Right renal pelvis (tissue), 4 donors: ENCODE measurements at places on chromosomes 13 and 19. TPM values are rescaled to one million over a fixed set of nuclear protein-coding genes. Genes with fewer than 3 reads are reported as not detected.

Gene AZU1
- 0.77 TPM for polyA plus RNA-seq

Gene ALG5
- 60.9 TPM for polyA plus RNA-seq

Gene SEMA6B
- polyA plus RNA-seq: 2.3 TPM

Gene ZNF792
- 5.2 TPM for polyA plus RNA-seq

Gene PGLYRP1
- polyA plus RNA-seq: 0.76 TPM

Gene SLC8A2
- polyA plus RNA-seq: 0.06 TPM

- DNase-seq: no peak
Observed at GRCh38 chr13:75295201-75295600, 186.8 kb downstream of the TBC1D4 start.

DNA sequence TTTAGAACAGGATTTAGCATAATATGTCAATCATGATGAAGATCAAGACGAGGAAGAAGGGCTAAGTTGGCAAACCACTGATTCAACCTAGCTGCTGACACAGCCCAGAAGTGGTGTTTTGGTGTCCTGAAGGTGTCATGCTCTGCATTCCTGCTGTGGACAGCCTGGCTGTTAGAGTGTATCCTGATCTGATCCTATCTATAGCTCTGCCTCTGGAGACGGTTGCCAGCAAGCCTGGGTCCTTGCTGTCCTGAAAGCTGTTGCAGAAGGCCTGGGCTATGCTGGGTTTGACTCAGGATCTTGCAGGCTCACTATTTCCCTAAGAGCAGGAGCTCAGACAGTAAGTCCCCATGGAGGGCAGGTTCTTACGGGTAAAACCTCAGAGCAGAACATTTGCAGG lies 416.4 kb downstream of the TSHZ3 start:
- no peak for DNase-seq

DNA sequence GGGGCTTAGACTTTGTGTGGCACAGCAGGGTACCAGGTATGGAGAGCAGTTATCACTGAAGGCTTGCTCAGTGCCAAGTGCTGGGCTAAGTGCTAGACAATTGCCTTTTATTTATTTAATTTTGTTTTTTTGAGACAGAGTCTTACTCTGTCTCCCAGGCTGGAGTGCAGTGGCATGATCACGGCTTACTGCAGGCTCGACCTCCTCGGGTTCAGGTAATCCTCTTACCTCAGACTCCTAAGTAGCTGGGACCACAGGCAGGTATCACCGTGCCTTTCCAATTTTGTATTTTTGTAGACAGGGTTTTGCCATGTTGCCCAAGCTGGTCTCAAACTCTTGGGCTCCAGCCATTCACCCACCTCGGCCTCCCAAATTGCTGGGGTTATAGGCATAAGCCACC lies 256.9 kb downstream of the ZNF536 start:
- no peak for DNase-seq

- no peak for DNase-seq
Observed at GRCh38 chr19:54600212-54600611, 6.8 kb downstream of the LILRA1 start.

- no peak for DNase-seq
Observed at GRCh38 chr13:76387566-76387965, 498.6 kb downstream of the KCTD12 start.

DNA sequence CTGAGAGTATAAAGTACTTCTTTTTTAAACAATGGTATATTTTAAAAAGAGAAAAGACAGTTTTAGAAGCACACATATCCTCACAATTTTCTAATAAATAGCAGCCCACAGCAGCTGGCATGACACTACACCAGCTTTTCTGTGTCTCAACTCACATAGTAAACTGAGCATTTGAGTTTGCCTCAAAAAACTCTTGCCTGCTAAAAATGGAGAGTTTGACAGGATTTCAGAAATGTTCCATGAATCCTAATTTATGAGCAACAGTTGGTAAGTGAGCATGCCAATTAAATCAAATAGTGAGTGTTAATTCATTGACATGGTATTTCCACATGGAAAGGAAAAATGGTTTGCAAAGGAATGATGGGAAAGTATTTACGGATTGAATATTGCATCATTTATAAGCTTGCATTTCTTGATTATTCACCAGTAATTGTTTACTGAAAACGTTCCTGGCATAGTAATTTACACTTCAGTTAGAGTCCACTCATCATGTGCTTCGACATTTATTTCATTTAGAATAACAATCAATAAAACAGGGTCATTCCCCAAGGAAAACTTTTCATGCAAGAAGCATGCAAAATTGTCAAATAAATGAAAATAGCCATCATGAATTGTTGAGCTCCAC lies 323.0 kb downstream of the EFNB2 start:
- DNase-seq: no peak

GRCh38 chr13:27000686-27001085 lies 170.9 kb downstream of the USP12 start:
- DNase-seq: no peak

GRCh38 chr19:50983625-50984292 lies at the start of gene KLK7:
KLK7 (minus strand) TSS chr19:50983917; CDS start chr19:50982399, 1,518 bp downstream.
- no peak for DNase-seq

DNA sequence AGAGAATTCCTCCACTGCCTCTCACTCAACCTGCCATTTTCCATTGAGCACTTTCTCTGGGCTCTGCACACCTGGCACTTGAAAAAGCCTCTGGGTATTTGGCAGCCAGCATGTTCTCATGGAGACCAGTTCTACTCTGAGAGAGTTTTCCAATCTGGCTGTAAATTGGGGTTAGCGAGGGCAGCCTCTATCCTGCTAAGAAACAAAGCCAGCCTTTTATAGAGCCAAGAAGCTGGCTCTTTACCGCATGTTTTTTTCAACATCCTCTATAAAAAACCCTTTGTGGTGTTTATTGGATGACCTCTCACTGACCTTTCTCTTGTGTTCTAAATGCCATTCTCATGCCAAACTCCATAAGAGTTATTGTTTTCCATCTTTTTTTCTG lies 52.6 kb upstream of the RCBTB2 start:
- DNase-seq: no peak

DNA sequence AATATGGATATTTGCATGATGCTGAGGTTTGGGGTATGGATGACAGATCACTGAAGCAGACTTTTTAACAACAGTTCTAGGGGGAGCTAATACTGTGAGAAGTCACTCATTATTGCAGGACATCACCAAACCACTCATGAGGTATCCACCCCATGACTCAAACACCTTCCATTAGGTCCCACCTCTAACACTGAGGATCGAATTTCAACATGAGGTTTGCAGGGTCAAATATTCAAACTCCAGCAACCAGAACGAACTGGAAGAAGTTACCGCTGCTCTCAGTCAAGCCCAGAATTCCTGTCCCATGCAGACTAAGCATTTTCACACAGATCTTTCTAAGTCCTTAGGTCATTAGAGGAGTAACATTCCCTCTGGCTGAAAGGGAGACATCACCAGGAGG lies 758.9 kb downstream of the UQCRFS1 start:
- DNase-seq: no peak

- no peak for DNase-seq
Observed at GRCh38 chr19:1049800-1050199, 9.9 kb downstream of the ABCA7 start.

DNA sequence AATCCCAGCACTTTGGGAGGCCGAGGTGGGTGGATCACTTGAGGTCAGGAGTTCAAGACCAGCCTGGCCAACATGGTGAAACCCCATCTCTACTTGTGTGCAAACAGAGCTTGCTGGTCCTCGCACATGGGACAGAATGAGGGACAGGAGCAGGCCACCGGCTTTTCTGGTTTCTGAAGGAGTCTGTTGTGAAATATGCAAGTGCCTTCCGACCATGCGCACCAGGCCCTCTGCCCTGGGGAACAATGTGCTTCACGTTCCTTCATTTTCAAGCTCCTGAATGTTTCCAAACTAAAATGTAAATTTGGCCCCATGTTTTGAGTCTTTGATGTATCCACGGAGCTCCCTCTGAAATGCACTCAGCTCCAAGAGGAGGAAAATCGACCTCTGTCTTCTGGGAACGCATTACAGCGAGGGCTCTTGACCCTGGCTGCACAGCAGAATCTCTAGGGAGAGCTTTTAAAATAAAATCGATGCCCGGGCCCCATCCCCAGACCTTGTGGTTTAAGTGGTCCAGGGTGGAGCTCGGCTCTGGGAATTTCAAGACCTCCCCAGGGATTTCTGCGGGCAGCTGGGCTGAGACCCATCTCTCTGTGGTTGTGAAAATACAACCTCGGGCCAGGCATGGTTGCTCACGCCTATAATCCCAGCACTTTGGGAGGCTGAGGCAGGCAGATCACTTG lies 9.3 kb upstream of the ACP4 start:
- DNase-seq: no peak

- DNase-seq: no peak
Observed at GRCh38 chr13:22050951-22051563, 380.2 kb downstream of the FGF9 start.

- DNase-seq: no peak
Observed at GRCh38 chr19:3350014-3350663, 16.2 kb upstream of the NFIC start.

GRCh38 chr13:67763384-67763783 lies 533.2 kb upstream of the PCDH9 start:
- no peak for DNase-seq

GRCh38 chr19:30049226-30049625 lies 107.2 kb downstream of the URI1 start:
- DNase-seq: no peak

- DNase-seq: no peak
Observed at GRCh38 chr19:47109541-47110375, 3.8 kb downstream of the ZC3H4 start.

DNA sequence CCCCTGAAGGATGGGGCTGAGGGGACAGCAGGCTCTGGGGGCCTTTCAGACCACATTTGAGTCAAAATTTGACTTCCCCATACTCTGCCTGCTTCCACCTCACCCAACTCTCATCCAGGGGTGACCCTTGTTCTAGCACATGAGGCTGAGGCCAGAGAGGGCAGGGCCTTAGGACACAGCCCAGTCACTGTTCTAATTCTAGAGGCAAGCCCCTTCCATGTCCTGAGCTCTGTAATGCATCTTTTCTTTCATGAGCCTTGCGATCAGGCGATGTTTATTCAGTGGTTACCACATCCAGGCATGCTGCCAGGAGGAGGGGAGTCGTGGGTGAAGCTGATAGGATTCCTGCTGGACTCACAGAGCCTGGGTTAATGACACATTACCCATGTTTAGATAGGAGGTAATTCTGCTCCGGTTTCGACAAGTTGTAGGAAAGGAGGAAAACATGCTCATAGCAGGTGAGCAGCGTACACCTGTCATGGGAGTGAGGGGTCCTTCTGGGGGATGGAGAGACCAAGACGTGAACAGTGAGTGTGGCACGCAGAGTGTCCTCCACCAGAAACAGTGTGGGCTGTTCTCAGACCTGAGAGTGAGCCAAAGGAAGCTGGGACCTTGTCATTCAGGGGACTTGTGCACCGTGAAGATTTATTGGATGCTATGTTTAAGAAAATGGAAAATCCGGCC lies 9.3 kb downstream of the RPS9 start:
- DNase-seq: peak; percentile 63

DNA sequence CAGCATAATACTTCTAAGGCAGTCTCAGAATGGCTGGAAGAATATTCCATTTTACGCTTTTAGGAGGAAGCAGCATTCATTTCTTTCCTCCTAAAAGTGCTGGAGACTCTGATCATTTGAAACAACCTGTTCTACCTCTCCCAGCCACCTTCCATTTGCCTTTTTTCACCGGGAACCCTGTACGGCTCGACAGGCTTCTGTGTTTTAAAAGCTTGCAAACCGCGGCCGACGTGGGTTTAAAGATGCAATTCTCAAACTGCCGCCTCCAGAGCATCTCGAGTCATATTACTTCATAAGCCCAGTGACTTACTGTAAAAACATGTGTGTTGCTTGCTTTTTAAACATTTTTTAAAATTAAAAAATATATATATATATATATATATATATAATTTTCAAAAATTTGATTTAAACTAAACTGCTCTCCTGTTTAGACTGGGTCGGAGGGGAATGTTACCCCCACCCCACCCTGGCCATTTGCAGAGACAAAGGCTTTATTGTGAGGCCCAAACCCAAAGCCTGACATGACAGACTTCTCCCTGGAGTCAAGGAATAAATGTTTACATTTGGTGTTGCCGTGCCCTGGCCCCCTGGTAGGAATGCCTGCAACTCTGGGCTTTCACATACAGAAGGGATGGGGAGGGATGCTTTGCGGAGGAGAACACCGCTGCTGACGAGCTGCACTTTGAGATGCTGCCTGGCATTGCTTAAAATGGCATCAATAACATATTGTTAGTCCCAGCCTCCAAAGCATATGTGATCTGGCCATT lies 30.4 kb downstream of the ZNF536 start:
- DNase-seq: no peak

DNA sequence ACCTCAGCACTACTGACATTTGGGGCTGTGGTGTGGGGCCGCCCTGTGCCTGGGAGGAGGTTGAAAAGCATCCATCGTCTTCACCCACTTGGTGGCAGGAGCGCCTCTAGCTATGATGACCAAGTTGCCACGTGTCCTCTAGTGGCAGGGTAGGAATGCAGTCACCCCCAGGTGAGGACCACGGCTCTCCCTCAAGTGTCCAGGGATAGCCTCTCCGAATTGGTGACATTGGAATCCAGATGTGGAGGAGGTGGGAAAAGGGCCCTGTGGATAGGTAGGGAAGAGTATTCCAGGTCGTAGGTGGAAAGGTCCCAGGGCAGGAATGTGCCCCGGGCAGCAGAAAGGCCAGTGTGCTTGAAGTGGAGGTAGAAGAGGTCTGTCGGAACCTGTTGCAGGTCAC lies 37.6 kb downstream of the ARHGEF18 start:
- no peak for DNase-seq

DNA sequence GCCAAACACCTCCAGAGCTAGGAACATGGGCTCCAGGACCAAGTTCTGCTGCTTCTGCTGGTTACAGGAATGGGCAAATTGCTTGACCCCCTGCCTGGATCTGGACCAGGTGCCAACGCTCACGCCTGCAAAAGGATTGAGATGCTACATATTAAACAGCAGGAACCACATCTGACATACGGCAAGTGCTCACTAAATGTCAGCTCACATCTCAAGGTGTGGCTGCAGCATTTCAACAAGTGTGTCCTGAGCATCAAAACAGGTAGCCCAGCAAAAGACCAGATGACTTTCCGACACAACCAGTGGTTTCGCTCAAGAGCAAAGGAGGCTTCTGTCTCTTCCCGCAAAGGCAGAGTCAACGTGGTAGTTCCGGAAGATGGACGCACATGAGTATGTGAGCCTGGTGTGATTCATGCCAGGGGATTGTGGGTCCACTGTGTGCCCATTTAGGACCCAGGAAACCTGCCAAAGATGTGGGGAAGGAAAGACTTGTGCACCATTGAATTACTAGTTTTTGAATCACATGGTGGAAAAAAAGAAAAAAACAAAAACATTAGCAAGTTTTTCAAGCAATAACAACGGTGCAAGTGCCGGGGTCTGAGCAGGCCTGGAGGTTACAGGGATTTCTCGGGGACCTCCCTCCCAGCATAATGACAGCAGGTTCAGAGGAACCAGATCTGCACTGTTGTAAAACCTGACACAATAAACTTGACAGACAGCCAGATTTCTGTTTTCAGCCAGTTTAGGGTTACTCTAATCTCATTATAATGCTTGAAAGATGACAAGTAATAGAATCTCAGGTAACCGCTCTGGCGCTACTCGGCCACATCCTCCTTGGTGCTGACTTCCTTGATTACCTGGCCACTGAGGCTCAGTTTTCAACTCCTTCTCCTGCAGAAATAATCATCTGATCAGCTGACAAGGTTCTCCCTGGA lies 77.9 kb downstream of the SOX1 start:
- no peak for DNase-seq
